ENCODE measurements at places on chromosomes 7 and 10.

DNA sequence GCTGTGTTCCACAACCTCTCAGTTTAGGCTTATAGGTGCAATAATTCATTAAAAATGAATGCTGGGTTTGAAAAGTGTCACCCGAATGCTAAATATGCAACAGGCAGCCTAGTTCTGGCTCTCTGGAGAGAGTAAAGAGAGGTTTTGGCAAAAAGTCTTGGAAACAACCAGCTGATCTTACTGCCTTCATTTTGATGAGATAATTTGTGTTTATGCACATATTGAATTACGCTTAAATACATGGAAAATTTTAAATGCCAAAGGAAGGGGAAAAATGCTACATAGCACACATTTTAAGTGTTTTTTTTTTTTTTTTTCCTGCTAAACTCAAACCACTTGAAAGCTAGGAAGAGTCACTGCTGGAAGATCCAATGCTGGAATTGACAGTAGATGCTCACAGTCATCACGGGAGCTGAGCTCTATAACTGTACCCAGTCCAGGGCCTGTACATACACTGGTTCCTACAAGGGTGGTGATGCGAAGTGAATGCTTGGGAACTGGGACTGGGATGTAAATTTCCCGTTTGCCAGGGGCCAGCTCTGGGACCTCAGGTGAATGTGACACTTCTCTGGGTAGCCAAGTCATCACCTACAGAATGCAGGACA, 151.5 kb downstream of the PFKFB3 start:
- no peak for DNase-seq

DNA sequence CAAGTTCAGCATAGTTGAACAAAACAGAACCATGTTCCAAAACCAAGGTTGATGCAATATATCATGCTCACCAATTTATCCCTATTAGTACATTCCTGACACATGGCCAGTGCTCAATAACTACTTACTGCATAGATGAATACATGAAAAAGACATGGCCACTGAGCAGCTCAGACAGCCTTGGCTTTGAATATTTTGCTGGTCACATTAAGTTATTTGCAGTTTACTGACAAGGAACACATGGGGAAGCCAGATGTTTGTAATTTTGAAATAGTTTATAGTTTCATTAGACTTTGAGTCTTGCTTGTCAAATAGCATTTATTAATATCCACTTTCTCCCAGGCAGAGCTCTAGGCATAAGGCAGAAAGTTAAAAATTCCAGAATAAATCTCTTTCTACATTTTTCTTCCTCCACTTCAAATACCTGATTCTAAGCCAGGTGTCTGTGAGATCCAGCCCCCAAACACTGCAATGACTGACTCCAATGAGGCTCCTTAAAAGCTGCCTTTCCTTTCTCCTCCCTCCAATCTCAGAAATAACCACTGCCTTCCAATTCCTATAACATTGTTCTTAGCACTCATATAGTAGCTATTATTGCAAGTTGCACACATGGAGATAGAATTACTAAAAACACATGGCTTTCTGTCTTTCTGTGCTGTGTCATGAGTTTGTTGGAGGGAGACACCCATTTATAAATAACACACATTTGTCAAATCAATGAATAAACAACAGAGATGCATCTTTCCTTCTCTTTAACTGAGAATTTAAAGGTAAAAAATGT, 91.3 kb downstream of the PCGF5 start:
- DNase-seq, result no peak

- DNase-seq, result no peak
These were observed 775.3 kb upstream of the POM121L12 start for GRCh38 chr7:52260046-52260665.

DNA sequence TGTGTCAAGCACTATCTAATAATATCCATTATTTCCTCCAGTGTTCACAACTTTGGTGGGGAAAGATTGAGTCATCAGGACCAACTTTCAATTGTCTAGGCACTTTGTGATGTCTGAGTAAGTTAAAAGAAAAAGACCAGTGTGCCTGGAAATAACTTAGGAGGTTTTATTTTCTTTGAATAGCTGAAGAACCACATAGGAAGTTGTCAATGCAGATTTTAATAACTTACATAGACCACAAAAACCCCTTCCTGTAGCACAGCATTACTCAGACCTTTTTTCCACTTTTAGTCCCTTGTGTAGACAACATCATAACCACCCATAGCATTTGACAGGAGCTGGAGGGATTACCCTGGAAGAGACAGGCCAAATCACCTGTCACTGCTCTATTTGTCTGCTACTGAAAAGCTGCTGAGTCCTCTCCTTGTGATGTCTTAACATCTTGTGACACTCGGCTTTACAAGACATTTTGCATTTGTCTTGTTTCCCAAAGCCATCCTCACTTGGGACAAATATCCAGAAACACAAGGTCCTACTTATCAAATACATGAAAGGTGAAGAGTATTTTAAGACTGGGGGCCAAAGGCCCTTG, 241.5 kb upstream of the PTER start:
- DNase-seq, result no peak

GRCh38 chr10:103367379-103367781, 396 bp upstream of the TAF5 start:
- no peak for DNase-seq

- DNase-seq, result no peak
These were observed 58.3 kb upstream of the GJD4 start for GRCh38 chr10:35546824-35547225.

GRCh38 chr10:132163278-132163765, 23.4 kb upstream of the DPYSL4 start:
- peak; percentile 4 for DNase-seq

- DNase-seq, result peak; percentile 39
These were observed 116.6 kb upstream of the MACROH2A2 start for GRCh38 chr10:69936091-69936490.

DNA sequence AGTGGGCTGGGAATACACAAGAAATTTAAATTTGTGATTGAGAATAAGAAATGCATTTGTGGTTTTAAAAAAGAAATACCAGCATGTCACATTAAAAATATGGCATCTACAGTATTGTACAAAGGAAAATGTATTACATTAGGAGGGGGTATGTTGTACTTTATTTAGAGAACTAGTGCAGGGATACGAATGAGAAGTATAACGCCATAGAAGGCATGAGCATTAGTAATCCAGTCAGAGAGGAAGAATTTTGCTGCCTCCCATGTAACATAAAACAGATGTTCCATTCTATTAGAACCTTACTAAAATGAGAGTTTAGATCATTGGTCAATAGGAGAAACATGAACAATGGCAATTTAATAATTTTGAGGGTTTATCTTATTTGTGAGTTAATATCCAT, 182.2 kb downstream of the ADK start:
- peak; percentile 38 for DNase-seq

DNA sequence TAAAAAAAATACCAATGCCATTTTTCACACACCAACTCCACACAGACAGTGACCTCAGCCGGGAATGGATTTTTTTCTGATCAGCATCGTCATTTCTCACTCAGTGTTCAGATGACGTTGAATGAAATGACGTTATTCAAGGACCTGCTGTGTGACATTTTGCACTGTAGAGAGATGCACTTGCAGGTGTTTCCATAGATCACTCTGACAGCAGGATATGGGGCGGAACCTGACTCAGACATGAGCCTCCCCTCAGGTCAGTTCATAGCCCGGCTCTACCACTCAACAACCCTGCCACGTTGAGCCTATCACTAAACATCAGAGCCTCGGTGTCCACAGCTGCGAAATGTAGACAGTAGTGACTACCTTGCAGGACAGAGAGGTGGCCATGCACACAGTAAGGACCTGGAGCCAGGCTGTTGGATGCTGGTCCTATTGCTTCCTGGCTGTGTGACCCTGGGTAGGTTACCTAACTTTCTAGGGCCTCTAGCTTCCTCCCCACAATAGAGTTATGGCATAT, 41.4 kb upstream of the ANTXRL start:
- DNase-seq, result no peak

DNA sequence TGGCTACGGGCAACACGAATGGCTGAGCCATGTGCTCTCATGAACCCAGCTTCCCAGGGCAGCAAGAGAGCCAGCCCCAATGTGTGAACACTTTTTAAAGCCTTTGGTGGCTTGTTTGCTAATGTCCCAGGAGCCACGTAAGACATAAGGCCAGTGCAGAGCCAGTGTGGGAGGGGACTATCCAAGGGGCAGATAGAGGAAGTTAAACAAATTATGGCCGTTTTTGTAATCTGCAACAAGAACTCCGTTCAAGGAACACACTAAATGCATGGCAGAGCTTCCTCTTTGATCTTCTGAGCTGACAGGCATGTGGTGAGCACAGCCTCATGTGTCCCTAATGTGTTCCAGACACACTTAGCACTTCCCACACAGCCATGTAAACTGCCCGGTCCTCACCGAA, 133.3 kb downstream of the TEX36 start:
- peak; percentile 85 for DNase-seq

DNA sequence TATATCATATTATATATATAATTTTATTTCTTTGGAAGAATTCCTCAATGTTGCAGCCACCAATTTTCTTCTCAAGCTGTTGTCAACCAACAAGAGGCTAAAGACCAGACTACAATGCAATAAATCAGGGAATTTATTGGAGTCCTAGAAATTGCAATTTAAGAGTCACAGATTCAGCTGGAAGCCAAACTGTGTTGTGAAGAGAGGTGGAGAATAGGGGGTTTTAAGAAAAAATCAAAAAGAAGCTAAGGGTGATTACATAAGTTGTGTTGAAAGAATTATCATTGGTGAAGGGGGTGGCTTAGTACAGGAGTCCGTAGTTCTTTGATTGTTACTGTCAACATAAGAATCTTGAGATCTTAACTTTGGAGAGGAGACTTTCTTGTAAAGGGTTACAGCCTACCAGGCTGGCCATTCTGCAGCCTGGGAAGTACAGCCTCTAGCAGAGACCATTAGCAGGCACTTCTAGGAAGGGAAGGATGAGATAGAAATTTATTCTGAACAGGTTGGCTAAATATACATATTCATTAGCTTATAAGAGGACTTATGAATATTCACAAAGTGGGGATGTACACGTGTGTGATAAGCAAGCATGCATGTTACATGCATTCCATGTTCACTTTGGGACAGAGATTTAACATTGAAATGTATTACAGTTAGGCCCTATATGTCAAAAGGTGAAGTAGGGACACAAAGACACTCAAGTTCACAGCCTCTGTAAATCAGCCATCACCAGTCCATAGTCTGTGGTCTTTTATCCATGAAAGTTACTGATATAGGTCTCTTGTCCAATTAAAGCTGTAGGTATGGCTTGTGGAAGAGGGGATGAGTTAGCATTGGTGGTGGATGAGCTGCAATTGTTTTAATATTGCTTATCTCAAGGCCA, 8.3 kb upstream of the TMEM168 start:
- DNase-seq, result no peak

- DNase-seq, result no peak
These were observed 463.9 kb downstream of the PTPRN2 start for GRCh38 chr7:158123753-158124152.

- DNase-seq, result no peak
These were observed 542 bp upstream of the SAMD9L start for GRCh38 chr7:93148727-93149126.

DNA sequence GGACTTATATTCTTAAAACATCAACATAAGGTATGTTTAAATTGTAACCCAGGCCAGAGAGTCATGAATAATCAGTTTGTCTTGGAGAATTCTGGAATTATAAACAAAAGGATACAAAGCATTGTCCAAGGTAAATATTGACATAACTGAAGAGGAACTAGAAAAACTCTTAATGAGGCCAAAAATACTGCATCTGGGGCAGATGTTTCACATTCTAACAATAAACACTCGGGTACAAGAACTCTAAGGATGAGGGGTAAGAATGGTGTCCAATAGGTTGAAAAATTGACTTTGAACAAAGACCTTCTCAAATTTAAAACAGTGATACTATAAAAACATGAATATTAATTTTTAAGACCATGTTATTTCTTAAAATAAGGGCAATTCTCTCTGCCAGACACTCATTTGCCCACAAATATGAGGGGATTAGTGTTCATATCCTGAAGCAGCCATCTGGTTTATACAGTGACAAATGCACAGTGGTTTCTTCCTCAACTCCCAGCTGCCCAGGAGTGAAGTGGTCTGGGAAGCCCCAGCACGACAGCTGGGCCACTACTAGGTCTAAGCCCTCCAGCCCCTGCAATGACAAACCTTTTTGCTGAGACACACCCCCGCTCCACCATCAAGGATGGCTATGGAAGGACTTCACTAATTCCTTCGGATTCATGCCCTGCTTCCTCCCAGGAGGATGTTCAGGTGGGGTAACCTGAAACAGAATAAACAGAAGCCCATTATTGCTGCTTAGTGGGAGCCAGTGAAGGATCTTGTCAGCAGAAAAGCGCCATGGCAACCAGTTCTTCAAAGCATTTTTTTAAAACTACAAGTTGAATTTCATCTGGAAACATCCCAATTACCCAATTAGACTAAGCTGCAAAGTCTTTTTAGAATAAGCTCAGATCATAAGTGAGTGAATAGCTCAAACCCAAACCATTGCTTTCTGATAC, 107.5 kb upstream of the ARID5B start:
- no peak for DNase-seq

- peak; percentile 26 for DNase-seq
These were observed 87.1 kb downstream of the SRI start for GRCh38 chr7:88132725-88133124.

GRCh38 chr10:67107670-67108069, 181.8 kb downstream of the LRRTM3 start:
- no peak for DNase-seq

DNA sequence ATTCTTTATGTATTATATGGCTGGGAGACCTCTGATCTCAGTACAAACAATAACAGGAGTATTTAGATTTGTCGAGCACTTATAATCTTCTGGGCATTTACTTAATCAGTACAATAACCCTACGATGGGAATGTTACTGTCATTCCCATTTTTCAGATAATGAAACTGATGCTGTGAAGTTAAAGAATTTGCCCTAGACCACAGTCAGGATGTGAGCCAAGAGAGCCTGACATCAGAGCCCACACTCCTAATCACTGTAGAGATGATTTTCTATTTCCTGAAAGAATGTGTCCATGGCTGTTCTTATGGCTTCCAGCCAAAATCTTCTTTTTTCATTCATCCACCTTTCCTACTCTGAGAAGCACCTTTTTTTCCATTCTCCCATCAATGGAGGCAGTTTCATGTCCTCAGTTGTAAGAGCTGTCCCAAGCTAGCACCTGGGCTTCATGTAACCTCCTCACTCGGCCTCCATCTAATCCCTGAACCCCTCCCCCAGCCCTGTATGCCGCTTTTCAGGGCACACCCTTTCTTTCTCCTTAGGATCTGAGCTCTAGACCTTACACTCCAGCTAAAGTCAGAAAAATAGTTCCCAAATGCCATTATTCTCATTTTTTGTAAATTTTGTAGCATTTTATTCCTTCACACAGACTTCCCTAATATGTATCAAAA, 12.2 kb upstream of the CAV1 start:
- no peak for DNase-seq

DNA sequence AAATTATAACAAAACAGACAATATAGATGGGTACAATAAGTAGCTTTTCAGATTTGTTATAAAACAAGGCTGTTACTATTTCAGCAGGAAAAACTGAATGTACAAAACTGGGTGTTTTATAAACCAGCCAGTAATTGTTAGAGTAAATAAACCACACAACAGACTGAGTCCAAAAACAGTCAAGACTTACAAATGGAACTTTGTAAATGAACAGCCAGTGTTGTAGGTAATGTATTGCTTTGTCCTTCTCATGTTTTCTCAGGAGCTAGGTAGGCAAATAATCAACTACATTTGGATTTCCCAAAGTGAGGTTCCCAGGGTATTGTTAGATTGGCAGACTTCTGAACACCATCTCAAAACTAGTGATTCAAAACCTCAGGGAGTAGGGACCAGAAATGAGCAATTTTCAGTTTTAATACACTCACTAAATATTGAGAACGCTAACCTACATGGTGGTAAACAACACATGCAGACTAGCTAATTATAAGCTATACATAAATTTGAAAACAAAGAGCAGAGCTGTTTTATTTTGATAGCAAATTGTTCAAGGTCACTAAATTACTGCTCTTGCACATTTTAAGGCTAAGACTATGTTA, 36.2 kb downstream of the HERPUD2 start:
- no peak for DNase-seq
